ENCODE measurements at places on chromosomes 3 and 15.

DNA sequence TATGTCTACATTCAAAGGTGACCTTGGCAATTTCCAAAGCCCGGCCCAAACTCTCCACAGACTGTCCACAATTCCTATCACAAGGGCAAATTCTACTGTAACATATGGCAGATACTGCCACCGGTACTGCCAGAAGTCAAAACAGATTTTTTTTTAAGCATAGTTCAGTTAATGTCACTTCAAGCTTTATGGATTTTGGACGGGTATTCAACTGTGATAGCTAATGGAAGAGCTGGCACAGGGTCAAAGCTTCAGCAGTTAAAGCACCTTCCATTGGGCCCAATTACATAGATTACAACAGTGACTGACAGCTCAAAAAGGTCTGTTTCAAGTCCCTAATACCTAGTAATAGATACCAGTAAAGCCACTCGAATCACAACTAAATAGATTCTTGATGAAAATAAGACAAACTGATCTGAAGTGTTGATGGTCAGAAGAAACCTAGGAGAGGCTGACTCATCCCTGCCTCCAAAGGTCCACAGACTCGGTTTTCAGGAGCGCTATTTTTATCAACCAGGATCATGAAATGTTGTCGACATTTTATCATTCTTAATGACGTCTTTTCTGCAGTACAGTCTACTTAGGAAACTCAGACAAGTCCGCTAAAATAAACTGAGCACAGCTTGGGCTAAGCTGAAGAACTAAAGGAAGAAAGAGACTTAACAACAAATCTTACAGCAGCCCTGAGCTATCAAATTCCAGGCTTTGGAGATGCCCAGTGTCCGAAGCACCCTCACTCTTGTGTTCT lies 38.7 kb downstream of the ANXA2 start:
- DNase-seq: no peak

DNA sequence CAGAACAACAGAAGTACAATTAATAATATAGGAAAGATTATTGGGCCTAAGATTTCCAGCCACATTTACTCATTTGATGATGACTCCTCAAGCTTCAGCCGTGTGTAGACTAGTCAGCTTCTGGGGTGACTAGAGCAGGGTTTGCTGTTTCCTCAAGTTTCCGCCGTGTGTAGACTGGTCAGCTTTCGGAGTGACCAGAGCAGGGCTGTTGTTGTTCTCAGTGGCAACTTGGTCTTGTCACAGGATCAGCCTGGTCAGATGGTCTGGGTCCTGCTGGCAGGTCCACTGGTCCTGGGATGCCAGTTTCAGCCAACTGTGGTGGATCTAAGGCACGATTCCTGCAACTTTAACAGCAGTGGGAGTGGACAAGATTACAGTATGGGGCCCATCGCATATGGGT lies 21.8 kb upstream of the NOX5 start:
- no peak for DNase-seq

GRCh38 chr15:101406526-101407195 lies 82.8 kb downstream of the PCSK6 start:
- no peak for DNase-seq

DNA sequence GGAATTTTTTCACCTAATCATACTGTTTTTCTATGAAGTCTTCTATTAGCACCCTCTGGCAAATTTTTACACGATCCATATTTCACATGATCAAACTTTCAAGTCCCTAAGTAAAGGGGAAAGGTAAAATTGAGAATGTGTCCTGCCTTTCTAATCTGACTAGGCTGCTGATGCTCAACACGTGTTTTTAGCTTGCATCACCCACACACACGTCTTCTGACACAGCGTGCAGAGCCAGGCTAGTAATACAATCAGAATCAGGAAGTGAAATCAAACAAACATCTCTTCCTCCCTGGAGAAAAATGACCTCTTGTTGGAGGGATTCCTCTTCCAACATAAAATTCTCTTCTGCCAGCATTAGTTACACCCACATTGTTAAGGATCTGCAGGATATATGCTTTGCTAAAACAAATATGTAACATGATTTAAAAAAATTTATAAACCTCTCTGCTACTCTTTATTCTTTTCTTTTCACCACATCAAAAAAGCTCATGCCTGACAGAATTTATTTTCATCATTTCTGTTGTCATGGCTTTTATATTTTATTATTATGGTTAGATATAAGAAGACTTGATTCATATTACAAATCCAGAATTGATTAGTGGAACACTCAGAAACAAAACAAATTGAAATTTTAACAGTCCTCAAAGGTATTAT lies 122.4 kb downstream of the RAP2B start:
- DNase-seq: peak; percentile 57

GRCh38 chr3:87793337-87793877 lies 265.4 kb downstream of the CGGBP1 start:
- peak; percentile 4 for DNase-seq

DNA sequence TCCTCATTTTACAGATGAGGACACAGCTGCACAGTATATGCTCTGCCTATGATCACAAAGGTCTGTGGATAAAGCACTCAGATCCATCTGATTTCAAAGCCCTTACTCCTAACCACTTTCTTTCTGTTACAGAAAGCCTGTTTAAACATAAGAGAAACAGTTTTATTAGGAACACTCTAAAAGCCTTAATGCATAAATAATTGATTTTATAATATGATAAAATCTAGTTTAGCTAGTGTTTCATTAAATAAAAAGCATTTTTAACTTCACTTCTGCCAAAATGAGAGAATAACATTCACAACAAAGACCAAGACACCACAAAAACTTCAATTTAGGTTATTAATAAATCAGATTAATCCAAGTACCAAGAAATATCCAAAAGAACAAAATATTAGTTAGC lies 21.4 kb downstream of the SNX4 start:
- DNase-seq: no peak

GRCh38 chr3:43343815-43344214 lies 57.5 kb downstream of the SNRK start:
- DNase-seq: no peak

DNA sequence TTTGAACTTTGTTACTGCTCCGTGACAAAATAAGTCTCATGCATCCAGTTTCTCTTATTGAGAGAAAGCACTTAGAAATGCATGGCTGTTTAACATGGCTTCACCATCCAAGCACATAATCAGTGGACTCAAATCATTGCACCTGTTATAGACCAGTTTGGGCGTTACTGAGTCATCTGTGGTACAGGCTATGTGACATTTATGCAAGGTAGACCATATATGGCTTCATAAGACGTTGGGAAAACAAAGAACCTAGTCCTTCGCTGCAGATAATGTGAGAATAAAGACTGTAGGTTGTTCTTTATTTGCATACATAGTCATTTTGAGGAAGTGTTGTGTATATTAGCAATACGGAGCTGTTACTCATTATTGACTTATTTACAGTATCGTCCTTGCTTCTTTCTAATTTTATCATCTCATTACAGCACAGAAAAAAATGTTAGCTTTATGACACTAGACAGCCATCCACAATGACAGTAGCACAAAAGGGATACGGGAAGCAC lies 374.7 kb downstream of the IL5RA start:
- no peak for DNase-seq

DNA sequence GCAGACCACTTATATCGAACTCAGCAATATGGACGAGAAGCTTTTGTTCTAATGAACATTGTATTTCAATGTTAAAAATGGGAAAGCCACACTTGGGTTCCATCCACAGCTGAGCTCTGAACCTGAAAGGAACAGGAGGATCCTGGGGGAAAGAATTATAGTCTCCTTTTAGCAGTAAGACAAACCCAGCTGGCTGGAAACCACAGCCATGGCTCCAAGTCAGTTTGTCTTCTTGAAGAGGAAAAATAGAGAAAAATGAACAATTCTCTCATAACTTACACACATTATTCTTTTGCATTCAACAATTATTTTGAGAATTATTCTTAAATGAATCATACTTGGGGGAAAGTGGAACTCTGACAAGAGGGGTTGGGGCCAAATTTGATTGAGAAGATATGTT lies 149.2 kb upstream of the VEPH1 start:
- DNase-seq: no peak

- no peak for DNase-seq
Observed at GRCh38 chr15:98567951-98568350, 80.4 kb upstream of the IGF1R start.

DNA sequence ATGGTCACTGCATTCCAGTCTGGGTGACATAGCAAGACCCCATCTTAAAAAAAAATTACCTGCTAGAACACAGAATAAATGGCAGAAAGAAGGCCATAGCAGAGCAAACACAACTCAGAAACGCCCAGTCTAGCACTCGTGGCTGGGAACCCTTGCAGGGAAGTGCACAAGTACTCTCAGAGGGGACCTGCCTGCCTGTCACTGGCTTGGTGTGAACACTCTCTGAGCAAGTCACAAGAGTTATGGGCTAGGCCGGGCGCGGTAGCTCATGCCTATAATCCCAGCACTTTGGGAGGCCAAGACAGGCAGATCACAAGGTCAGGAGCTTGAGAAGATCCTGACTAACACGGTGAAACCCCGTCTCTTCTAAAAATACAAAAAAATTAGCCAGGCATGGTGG lies 17.2 kb downstream of the SFMBT1 start:
- DNase-seq: no peak

- no peak for DNase-seq
Observed at GRCh38 chr15:55915221-55915620, 78.2 kb downstream of the NEDD4 start.

GRCh38 chr3:89699229-89699628 lies 591.8 kb downstream of the EPHA3 start:
- DNase-seq: no peak

GRCh38 chr15:67865766-67866165 lies 25.9 kb upstream of the RNU6-1 start:
- DNase-seq: no peak

GRCh38 chr3:45204136-45204535 lies 22.0 kb downstream of the TMEM158 start:
- DNase-seq: no peak

DNA sequence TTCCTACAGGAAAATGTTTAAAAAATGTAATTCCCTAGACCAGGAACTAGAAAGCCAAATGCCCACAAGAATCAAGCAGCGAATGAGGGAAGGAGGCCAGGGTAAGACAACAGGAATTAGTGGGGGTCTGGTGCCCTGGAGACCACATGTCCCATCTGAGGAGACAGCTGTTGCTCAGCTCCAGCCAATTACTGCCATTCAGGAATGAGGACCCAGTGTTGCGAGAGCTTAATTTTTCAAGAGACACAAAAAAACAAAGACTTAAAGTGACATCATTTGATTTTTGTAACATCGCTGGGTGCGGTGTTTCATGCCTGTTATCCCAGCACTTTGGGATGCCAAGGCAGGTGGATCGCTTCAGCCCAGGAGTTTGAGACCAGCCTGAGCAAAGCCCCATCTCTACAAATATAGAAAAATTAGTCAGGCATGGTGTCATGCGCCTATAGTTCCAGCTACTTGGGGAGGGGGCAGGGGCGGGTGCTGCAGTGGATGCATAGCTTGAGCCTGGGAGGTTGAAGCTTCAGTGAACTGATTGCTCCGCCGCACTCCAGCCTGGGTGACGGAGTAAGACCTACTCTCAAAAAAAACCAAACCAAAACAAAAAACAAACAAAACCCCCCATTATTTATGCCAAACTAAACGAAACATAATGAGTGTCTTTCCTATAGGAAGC lies 52.8 kb upstream of the LRIG1 start:
- no peak for DNase-seq

DNA sequence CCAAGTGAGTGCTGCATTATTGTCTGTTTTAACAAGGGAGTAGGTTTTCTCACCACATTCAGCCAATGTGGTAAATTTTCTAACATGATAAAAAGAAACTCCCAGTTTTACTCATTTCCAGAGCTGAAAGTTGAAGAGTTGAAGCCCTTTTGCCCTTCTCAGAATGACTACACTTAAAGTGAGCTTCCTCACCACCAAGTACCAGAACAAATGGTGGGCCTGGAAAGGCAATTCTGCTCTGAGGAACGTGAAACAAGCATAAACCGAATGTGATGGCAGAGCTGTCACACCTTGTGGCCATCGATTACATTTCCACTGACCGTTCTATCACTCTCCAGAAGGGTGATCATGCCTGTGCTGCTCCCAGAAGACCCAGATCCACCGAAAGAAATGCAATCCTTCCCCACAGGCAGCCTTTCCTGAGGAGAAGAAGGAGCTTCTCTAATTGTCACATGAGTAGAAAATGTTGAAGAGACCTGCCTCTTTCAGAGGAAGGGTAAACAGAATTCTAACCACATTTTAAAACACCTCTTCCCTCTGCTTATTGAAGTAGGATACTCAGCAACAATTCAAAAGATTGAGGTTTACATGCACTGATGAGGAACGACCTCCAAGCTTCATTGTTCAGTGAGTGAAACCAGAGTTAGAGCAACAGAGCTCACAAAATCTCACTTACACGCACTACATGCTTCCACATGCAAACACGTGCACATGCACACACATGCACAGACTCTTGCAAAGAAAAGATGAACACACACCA lies 21.4 kb upstream of the CCR9 start:
- DNase-seq: peak; percentile 51

GRCh38 chr15:98904544-98904943 lies 103.0 kb downstream of the PGPEP1L start:
- DNase-seq: no peak

DNA sequence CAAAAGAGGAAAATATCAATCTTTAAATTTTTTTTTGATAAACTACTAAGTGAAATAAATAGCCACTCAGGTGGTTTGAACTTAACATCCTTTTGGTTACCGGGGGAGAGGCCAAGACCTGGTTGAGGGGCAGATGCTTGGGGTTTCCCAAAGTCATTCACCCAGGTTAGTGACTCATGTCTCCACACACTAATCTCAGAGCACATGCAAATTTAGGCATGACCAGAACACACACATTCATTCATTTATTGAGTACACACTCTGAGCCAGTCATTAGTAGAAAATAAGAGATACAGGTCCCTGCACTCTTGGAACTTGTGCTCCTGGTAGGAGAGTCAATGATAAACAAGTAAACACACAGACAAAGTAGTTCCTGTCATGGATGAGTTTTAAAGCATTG lies 7.3 kb downstream of the ILDR1 start:
- peak; percentile 23 for DNase-seq

- DNase-seq: no peak
Observed at GRCh38 chr3:31399271-31399670, 133.5 kb upstream of the STT3B start.

DNA sequence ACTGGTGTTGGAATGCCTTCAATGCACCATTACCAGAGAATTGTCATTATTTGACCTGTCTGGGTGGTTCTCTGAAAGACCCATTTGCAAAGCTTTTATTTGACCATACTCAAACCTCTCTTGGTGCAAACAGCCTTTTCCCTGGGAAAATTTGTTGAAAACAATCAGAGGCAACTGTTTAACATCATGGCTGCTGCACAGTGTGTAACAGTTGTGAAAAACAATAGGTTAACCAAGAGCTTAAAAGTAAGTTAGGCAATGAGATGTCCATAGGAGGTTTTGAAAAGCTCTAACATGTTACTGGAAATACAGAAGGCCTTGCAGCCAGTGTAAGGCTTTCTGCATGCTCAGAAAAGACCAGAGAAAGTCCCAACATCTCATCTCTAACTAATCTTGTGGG lies 18.9 kb downstream of the SPINK8 start:
- no peak for DNase-seq

Data from activated CD4-positive, alpha-beta T cell treated with anti-CD3 and anti-CD28 coated beads for 48 hours (primary cell).